ENCODE measurements at places on chromosomes 4 and X.

DNA sequence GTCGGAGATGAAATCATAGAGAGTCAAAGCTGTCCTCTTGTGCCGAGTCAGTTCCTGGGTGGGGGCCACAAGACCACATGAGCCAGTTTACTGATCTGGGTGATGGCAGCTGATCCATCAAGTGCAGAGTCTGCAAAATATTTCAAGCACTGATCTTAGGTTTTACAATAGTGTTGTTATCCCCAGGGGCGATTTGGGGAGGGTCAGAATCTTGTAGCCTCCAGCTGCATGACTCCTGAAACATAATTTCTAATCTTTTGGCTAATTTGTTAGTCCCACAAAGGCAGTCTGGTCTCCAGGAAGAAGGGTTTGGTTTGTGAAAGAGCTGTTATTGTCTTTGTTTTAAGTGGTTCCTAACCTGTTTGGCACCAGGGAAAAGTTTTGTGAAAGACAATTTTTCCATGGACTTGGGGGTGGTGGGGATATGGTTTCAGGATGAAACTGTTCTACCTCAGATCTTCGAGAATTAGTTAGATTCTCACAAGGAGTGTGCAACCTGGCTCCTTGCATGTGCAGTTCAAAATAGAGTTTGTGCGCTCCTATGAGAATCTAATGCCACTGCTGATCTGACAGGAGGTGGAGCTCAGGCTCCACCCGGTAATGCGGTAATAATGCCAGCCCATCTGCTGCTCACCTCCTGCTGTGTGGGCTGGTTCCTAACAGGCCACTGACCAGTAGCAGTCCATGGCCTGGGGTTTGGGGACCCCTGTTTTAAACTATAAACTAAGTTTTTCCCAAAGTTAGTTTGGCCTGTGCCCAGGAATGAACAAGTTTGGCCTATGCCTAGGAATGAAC lies 29.2 kb downstream of the METAP1 start:
- DNase-seq: peak; percentile 3

DNA sequence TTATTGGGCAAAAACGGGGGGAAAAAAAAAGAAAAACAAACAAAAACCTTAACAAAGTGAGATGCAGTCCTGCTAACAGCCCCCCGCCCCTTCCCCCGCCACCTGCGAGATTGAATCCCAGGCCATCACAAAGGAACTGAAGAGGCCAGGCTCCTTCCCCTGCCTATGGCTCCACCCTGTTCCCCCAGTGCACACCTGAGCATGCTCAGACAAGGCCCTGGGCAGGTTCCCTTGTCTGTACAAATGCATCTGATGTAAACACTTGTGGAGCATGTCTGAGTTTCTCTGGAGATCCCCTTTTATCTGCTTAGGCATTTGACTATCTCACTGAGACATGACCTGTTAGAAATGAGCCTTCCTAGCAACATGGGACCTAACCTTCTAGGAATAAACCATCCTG lies 983.7 kb upstream of the PABPC4L start:
- DNase-seq: no peak

- DNase-seq: peak; percentile 17
These were observed 9.8 kb downstream of the AADAT start for GRCh38 chr4:170079981-170080380.

DNA sequence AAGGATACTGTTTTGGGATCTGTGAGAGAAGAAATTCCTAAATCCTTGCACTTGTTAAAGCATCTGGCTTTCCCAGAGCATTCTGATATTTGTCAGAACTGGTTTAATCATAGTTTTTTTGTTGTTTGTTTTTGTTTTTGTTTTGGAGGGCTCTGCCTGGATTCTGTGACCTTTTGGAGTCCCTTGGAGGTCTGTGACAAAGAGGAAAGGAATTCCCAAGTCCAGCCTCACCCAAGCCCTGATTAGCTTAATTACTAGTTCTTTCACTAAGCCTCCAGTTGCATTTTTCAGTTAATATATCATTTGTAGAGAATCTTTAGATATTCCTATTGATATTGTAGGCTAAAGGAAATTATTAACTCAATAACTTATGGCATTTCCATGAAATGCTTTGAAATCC lies 711 bp downstream of the ACE2 start:
- DNase-seq: no peak

- no peak for DNase-seq
These were observed 63.1 kb upstream of the LSM6 start for GRCh38 chr4:146112389-146112788.

DNA sequence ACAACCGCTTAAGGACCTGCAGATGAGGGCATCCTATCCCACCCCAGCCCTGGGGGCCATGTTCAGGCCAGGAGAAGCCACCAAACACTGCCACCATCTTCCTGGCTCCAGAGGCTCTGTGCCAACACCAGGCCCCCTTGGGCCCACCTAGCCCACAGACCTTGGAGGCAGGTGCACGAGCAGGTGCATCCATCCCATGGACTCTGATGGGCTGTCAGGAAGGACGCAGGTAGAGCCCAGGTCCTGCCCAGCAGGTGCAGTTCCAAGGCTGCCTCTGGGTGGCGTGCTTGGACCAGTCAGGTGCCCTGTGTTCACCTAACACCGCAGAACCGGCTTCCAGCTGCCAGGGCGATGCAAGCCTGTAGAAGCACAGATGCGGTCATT lies 22.8 kb upstream of the PDE6B start:
- DNase-seq: peak; percentile 60

DNA sequence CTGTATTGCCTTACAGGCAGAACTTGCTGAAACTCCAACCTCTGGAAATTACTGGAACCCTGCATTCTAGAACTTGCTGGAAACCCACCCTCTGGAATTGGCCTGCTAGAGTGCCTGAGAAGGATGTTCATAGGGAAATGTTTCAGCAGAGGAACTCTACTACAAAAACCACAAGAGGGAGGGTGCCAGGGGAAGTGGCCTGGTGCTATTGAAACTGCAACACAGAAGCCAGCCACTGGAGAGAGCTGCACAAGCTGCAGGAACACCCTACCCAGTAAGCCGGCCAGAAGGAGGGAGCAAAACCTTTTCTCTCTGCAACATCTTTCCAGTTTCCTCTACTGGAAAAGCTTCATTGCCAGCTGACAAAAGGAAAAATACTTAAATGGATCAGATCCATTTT lies 2.5 kb upstream of the BRWD3 start:
- DNase-seq: peak; percentile 44

DNA sequence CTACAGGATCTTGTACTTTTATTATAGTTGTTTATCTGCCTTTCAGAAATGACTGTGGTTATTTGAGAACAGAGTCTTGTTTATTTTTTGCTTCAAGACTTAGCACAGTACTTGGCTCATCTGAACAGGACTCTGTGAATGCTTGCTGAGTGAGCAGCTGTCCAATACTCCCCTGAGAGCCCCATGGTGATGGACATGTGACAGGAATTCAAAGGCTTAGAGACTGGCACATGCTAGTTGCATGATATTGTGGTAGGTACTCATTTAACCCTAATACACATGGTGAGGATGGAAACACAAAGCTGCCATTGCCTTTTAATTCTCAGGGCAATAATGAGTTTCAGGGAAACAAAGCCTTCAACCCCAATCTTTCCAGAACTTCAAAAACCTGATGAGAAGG lies 97.3 kb downstream of the GEMIN8 start:
- DNase-seq: peak; percentile 80

- DNase-seq: no peak
These were observed 76.1 kb downstream of the ZNF518B start for GRCh38 chr4:10381146-10381545.

GRCh38 chr4:188268131-188268908 lies 129.1 kb downstream of the TRIML1 start:
- no peak for DNase-seq

- DNase-seq: no peak
These were observed 64.1 kb downstream of the ZNF81 start for GRCh38 chrX:47900833-47901232.

DNA sequence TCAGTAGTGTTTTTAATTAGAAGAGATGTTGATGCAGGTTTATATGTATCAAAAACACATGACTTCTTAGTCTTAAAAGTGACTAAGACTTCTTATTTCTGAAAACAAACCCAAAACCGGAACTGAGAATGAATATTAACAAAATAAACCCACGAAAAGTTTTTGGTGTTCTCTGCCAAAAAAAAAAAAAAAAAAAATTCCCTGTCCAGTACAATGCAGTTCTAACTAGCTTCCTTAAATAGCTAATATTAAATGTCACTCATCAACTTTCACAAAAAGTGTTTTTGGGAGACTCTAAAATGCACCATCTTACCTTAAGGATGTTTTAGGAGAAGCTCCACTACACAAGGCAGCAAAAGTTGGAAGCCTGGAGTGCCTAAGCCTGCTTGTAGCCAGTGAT lies 2.0 kb downstream of the ANKRD37 start:
- no peak for DNase-seq

- no peak for DNase-seq
These were observed 456.3 kb downstream of the PDGFC start for GRCh38 chr4:156515295-156515694.

DNA sequence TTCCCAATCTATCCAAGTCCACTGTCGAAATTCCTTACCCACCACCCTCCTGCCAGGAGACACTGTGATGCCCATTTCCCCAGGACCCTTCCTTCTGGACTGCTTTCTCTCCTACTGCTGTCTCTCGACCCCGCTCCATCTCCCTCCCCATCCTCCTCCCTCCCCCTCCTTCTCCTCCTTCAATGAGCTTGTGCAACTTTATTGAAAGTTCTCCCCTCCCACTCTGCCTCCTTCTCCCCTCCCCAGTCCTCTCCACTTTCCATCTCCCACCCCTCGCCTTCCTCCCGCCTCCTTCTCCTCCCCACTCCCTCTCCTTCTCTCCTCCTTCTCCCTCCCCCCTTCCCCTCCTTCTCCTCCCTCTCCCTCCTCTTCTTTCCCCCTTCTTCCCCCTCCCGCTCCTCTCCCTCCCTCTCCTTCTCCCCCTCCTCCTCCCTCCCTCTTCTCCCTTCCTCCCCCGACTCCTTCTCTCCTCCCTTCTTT lies 116.6 kb upstream of the FAT1 start:
- no peak for DNase-seq

DNA sequence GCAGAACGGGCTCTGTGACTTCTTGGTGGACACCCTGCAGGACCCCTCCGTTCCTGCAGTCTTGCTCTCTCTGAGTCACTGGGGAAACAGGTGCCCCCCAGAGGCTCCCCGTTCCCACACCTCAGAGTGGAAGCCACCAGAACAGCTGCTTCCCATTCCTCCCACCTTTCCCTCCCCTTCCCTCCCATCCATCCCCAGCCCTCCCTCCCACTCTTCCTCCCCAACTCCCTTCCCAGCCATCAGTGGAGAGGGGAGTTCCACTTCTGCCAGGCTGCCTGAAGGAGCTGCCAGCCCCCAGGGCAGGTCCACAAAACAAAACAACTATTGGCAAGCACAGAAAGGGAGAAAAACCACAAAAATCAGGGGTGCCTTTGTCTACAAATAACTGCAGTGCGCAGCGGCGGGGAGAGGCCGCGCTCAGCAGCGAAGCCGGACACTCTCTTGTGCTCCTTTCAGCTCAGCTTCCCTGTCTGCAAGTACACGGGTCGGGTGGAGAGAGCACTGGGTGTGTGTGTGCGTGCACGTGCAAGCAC lies 8.1 kb downstream of the SSR4 start:
- DNase-seq: no peak

- no peak for DNase-seq
These were observed 142.9 kb downstream of the ADGRA3 start for GRCh38 chr4:22372986-22373385.

GRCh38 chr4:13918991-13919441 lies 291.5 kb upstream of the BOD1L1 start:
- peak; percentile 92 for DNase-seq

- peak; percentile 30 for DNase-seq
These were observed 58.0 kb downstream of the SPCS3 start for GRCh38 chr4:176377780-176378179.

GRCh38 chr4:144594471-144594986 lies 51.4 kb upstream of the HHIP start:
- peak; percentile 34 for DNase-seq

All from myocyte (in vitro differentiated cells).